ENCODE measurements at places on chromosomes 2 and 18.

GRCh38 chr2:222319586-222320435 lies 21.0 kb upstream of the PAX3 start:
- peak; percentile 58 for DNase-seq

GRCh38 chr2:235162082-235162836 lies 210.4 kb downstream of the SH3BP4 start:
- no peak for DNase-seq

GRCh38 chr2:72539071-72539552 lies 286.7 kb downstream of the EXOC6B start:
- DNase-seq, result no peak

GRCh38 chr18:13376298-13376840 lies 157.8 kb downstream of the LDLRAD4 start:
- no peak for DNase-seq

DNA sequence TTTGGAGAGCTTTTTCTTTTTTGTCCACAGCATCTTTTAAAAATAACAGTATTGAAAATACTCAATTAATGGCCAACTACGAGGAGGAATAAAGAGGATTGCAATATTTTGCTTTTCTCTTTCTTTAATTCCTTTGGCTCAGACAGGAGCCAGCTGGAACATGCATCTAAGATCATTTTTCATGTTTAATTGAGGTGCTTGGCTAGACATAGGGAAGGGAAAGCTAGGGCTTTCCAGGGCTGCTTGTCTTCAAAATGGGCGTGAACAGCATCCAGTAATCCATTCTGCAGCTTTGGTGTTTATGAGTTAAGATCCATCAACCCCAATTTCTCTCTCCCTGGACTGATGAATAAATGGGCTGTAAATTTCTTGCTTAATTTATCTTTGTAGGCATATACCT lies 323.0 kb downstream of the PTPRM start:
- no peak for DNase-seq

- peak; percentile 41 for DNase-seq
These were observed 214.6 kb downstream of the TRIB2 start for GRCh38 chr2:12931186-12931844.

DNA sequence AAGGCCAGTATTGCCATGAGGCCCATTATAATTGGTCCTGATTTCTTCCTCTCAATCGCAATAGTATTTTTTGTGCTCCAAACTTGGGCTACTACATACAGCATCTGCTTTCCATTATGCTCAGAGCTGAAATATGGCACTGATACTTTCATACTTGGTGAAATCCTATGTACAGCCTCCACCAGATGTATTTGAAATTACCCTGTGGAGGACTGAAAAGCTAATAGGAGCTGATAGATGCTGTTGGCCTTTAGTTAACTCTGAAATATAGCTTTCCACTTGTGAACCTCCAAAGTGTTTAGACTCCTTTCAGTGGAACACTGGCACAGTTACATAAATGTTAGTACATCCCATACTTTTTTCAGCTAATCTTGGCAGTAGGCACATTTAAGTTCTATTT lies 205.7 kb downstream of the NEDD4L start:
- DNase-seq, result no peak

GRCh38 chr18:28281400-28281799 lies 104.5 kb upstream of the CDH2 start:
- no peak for DNase-seq

- no peak for DNase-seq
These were observed 35.6 kb downstream of the CEP192 start for GRCh38 chr18:13026583-13027270.

GRCh38 chr2:238496756-238497609 lies 70.3 kb downstream of the ASB1 start:
- DNase-seq, result no peak

GRCh38 chr18:78765142-78765541 lies 214.5 kb upstream of the SALL3 start:
- DNase-seq, result no peak

DNA sequence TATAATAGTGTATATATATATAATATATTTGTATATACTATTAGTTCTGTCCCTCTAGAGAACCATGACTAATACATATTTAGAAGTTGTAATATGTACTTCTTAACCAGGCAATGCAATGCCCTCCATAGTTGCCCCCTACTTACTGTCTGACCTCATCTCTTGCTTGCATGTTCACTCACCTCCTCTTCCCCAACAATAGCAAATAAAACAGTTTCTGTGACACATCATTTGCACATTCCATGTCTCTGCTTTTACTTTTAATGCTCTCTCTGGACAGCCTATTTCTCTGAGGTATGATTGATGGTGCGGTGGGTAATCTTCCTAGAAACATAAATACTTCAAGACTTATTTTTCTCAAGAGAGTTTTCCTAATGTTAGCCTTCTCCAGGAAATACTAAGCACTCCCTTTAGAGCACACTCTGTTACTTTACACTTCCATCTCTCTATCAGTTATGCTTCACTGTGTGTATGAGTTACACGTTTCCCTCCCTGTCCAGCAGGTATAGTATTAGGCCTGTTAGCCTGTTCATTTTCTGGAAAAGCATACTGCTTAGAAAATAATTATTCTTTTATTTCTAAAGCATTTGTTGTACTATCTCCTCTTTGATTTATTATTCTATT lies 295.6 kb upstream of the LRATD1 start:
- no peak for DNase-seq

GRCh38 chr2:70692256-70692655 lies 75.7 kb downstream of the ADD2 start:
- DNase-seq, result no peak

- no peak for DNase-seq
These were observed 1065.2 kb upstream of the FAM98A start for GRCh38 chr2:34664266-34664665.

- DNase-seq, result no peak
These were observed 600.8 kb downstream of the STK39 start for GRCh38 chr2:167646557-167646956.

GRCh38 chr2:186426153-186427016 lies 59.7 kb upstream of the ZC3H15 start:
- no peak for DNase-seq
